Smooth muscle cell of trachea (primary cell): ENCODE measurements at places on chromosomes 1 and 21. TPM values are rescaled to one million over a fixed set of nuclear protein-coding genes. Genes with fewer than 3 reads are reported as not detected.

C1QA gene
- total RNA-seq = not detected in 2 replicates

KRTAP19-1 gene
- total RNA-seq = not detected in 2 replicates

KIF21B gene
- total RNA-seq = under 0.01 TPM in 2 replicates

EDARADD gene
- total RNA-seq = under 0.01 TPM in 1 of 2 replicates, not detected in the other

AHDC1 gene
- total RNA-seq = 12.7 and 15.1 TPM in 2 replicates

IRF6 gene
- total RNA-seq = 1.8 and 3.6 TPM in 2 replicates

TSPAN1 gene
- not detected in 2 replicates for total RNA-seq

ALG6 gene
- total RNA-seq = 14.6 and 24.1 TPM in 2 replicates

PRDM16 gene
- 1.5 and 4.8 TPM in 2 replicates for total RNA-seq

LEMD1 gene
- total RNA-seq = not detected in 2 replicates

OR6K3 gene
- total RNA-seq = under 0.01 TPM in 1 of 2 replicates, not detected in the other
